OCI-M1 (cell line): ENCODE measurements at places on chromosomes 7 and 10.
A peak's percentile ranks its signal among the peaks of the same experiment; 100 is the strongest.

- DNase-seq = no peak
Measured at GRCh38 chr7:95430864-95431263, 4.0 kb downstream of the PON2 start.

DNA sequence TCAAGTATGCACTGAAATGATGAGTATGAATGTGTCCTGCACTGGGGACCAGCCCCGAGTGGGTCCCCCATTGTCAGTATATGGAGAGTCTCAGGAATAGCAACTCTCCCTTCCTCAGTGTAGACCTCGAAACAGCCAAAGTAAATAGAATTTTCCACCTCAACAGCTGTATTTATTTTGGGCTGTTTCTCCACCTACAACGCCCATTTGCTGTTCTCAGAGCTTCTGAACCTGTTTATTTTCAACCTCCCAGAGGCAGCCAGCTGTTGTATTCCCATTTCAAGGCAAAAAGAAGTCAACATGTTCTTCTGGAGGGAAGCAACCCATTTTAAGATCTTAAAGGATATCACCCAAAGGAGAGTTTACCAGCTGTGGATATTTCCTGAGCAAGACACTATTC lies 59.6 kb upstream of the BICC1 start:
- no peak for DNase-seq

- peak; percentile 83 for DNase-seq
Measured at GRCh38 chr7:157490465-157490912, 153.7 kb downstream of the DNAJB6 start.

GRCh38 chr7:18153183-18153748 lies 125.6 kb upstream of the PRPS1L1 start:
- DNase-seq = peak; percentile 36

- no peak for DNase-seq
Measured at GRCh38 chr7:48113275-48113674, 24.2 kb downstream of the UPP1 start.

GRCh38 chr10:99938563-99938962 lies 71.2 kb downstream of the DNMBP start:
- peak; percentile 13 for DNase-seq

GRCh38 chr10:274866-275265 lies 139.6 kb downstream of the ZMYND11 start:
- no peak for DNase-seq

- DNase-seq = peak; percentile 74
Measured at GRCh38 chr10:61992671-61993668, 91.5 kb downstream of the ARID5B start.

DNA sequence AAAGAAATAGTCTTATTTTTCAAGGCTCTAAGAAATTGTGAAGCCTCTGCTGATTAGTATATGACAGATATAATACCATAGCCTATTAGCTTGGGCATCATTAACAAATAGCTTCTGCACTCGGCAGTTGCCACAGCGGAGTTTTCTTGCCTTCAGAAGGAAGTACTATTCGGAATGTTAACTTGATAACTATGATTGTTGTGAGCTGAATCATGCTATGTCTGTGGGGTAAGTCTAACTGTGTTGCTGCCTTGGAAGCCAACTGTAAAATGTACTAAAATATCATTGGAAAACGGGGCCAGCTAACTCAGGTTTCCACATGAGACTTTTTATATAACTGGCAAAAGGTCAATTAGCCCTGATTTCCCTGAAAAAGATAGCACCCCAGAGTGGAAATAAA lies 93.2 kb downstream of the TWIST1 start:
- DNase-seq = no peak

- DNase-seq = peak; percentile 23
Measured at GRCh38 chr7:134905375-134905774, 80.9 kb upstream of the AGBL3 start.

DNA sequence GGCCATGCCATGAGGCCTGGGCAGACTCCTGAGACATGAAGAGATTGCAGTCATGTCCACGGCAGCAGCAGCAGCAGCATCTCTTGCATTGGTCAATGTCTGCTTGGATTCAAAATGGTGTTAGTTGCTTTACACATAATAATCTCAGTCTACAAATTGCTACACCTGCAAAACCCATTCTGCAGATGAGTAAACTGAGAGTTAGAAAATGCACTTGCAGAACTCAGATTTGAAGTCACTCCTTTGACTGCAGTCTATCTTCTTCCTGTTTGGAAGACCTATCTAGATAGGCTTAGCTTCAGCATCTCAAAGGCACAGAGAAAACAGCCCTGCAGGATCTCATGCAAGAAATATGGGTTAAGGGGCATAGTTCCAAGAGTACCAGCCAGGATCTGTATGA lies 350.3 kb downstream of the TNS3 start:
- DNase-seq = no peak

- no peak for DNase-seq
Measured at GRCh38 chr7:156059369-156059768, 247.1 kb upstream of the SHH start.

DNA sequence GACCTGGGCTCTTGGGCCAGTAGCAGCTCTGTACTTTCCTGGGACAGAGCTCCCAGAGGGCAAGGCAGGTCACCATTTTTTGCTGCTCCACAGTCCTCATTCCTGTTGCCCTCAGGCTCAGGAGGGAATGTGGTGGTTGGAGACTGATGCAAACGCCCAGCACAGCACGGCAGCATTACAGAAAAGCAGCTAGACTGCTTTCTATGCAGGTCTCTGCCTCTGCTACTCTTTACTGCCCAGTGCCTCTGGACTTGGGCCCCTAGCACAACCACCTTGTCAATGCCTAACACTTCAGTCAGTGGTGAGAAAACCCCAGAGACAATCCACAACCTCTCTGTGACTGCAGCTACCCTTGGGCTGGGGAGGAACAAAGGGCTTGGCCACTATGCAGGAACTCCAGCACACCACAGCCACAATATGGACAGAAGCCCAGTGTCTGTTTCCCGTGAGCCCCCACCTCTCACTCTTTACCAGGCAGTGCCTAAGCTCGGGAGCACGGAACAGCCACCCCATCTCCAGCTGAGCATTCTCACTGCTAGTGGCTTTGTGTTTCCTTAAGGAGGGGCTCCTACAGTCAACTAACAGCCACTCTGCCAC lies 790.6 kb downstream of the PCDH15 start:
- no peak for DNase-seq

DNA sequence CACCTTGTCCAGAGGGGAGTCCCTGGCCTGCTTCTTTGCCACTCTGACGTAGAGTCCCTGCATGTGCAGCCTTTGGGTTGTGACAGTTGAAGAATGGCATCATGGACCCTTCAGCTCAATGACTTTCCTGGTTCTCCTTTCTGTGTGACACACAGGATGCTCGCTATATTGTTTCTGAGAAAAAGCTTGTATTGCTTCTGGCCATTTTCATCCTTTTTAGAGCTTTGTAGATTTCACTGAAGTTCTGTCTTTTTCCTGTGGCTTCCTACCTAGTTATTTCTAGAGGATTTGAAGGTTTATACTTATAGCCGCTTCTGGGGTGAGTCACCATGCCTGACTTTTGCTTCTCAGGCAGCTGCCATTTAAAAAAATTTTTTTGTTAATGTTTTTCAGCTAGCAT lies 27.0 kb downstream of the SND1 start:
- DNase-seq = no peak

DNA sequence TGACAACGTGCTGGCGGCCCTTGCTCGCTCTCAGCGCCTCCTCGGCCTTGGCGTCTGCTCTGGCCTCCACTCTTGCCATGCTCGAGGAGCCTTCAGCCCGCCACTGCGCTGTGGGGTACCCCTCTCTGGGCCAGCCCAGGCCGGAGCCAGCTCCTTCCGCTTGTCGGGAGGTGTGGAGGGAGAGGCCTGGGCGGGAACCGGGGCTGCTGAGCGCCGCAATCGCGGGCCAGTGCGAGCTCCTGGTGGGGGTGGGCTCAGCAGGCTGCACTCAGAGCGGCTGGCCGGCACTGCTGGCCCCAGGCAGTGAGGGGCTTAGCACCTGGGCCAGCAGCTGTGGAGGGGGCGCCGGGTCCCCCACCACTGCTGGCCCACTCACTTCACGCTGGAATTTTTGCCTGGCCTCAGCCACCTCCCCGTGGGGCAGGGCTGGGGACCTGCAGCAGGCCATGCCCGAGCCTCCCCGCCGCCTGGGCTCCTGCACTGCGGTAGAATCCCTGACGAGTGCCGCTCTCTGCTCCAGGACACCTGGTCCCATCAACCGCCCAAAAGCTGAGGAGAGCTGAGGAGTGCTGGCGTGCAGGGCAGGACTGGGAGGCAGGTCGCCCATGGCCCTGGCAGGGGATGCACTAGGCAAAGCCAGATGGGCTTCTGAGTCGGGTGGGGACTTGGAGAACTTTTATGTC lies 372.2 kb upstream of the NRG3 start:
- no peak for DNase-seq

- DNase-seq = no peak
Measured at GRCh38 chr7:81221527-81222217, 302.8 kb upstream of the SEMA3C start.

- no peak for DNase-seq
Measured at GRCh38 chr7:143375298-143376034, 5.7 kb upstream of the ZYX start.

- no peak for DNase-seq
Measured at GRCh38 chr10:75081379-75081778, 30.1 kb upstream of the SAMD8 start.

DNA sequence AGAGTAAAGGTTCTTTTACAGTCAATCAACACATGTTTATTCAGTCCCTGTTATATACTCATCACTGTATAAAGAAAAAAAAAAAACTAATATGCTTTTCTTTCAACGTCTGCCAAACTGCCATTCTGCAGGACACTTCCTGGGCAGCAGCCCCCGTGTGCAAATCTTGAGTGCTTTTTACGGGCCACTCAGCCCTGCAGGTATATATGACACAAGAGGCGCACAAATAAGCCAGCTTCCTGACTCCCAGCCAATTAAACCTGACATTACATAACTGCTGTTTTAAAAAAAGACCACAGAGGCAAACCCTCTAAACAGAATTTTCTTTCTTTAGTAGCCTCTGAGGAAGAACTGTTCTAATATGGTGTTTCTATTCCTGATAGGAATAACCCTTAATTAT lies 263.0 kb upstream of the NEBL start:
- DNase-seq = no peak

- no peak for DNase-seq
Measured at GRCh38 chr10:52870562-52870961, 98.0 kb upstream of the MBL2 start.
